Naive thymus-derived CD4-positive, alpha-beta T cell (primary cell): ENCODE measurements at places on chromosomes 12 and 14.

DNA sequence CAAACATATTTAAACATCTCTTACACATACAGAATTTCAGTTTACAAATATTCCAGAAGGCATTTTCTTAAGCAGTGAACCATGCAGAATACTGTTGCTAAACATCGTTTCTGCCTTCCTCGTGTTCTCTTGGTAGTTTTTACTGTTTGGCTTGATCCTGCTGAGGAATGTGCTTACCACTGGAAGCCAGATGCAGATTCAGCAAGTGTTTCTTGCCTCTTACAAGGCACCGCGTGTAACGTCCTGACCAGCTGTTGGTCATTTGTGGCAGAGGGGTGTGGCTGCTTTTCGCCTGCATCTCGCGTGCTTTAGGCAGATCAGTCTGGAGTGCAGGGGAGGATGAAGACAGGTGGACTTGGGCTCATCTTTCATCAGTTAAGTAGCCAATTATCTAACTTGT is 12.4 kb downstream of the EIF2B1 start:
- H3K27ac ChIP-seq: no peak overlapping the region
- no peaks in the 10 kb centered on the region for H3K4me1 ChIP-seq
- no peak overlapping the region for H3K4me3 ChIP-seq

DNA sequence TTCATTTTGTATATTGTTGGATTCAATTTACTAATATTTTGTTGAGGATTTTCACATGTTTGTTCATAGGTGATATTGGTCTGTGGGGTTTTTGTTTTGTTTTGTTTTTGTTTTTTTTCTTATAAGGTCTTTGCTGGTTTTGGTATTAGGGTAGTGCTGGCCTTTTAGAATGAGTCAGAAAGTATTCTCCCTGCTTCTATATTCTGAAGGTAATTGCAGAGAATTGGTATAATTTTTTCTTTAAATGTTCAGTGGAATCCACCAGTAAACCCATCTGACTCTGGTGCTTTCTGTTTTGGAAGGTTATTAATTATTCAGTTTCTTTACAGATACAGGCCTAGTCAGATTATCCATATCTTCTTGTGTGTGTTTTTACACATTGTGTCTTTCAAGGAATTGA is 8.9 kb downstream of the TOGARAM1 start:
- peaks cover 10% of the 10 kb centered on the region for H3K4me1 ChIP-seq
- H3K27me3 ChIP-seq: no peaks in the 10 kb centered on the region
- no peak overlapping the region for H3K27ac ChIP-seq

GRCh38 chr12:83826112-83826511 is 1086.5 kb downstream of the SLC6A15 start:
- H3K4me3 ChIP-seq: no peak overlapping the region
- no peak overlapping the region for H3K27ac ChIP-seq

DNA sequence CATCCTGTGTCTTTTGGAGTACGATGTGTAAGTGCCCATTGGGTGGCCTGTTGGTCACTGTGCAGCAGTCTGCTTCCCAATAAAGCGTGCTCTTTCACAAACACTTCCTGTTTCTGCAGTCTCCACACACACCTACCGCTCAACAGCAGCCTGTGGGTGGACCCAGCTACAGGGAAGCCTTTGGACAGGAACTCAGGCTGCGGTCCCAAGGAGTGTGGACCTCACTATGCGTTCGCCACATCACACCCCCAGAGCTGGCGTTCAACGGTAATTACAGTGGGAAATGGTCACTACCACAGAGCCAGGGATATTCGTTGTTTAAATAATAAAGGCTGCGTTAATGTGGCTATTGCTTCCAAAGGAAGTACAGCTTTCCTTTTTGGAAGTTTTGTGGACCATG is 16.2 kb downstream of the PSMC1 start:
- H3K4me3 ChIP-seq: no peak overlapping the region
- H3K4me1 ChIP-seq: no peaks in the 10 kb centered on the region
- no peak overlapping the region for H3K27ac ChIP-seq
- no peak for DNase-seq

- no peak for DNase-seq
- no peak overlapping the region for H3K4me3 ChIP-seq
- H3K27ac ChIP-seq: no peak overlapping the region
- no peaks in the 10 kb centered on the region for H3K36me3 ChIP-seq
- no peaks in the 10 kb centered on the region for H3K4me1 ChIP-seq
These were observed 126.4 kb downstream of the RIMBP2 start for GRCh38 chr12:130589540-130590317.

DNA sequence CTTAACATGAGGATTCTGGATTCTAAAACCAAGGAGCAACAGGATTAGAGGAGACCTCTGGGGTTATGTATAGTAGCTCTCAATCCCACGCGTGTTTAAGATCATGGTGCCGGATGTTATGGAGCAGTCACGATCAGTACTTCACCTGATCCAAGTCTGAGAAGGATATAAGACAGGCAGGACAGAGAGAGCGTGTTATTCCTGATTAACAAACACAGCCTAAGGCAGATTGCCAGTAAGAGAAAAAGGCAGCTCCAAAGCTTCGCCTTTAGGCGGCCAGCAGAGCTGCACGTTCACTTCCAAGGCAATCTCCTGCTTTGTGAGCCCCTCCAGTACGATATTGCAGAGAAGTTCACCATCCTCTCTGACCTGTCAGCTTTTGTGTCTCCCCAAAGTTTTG is 5.5 kb downstream of the SETD3 start:
- H3K27ac ChIP-seq: no peak overlapping the region
- DNase-seq: no peak
- H3K4me1 ChIP-seq: peaks cover 15% of the 10 kb centered on the region

DNA sequence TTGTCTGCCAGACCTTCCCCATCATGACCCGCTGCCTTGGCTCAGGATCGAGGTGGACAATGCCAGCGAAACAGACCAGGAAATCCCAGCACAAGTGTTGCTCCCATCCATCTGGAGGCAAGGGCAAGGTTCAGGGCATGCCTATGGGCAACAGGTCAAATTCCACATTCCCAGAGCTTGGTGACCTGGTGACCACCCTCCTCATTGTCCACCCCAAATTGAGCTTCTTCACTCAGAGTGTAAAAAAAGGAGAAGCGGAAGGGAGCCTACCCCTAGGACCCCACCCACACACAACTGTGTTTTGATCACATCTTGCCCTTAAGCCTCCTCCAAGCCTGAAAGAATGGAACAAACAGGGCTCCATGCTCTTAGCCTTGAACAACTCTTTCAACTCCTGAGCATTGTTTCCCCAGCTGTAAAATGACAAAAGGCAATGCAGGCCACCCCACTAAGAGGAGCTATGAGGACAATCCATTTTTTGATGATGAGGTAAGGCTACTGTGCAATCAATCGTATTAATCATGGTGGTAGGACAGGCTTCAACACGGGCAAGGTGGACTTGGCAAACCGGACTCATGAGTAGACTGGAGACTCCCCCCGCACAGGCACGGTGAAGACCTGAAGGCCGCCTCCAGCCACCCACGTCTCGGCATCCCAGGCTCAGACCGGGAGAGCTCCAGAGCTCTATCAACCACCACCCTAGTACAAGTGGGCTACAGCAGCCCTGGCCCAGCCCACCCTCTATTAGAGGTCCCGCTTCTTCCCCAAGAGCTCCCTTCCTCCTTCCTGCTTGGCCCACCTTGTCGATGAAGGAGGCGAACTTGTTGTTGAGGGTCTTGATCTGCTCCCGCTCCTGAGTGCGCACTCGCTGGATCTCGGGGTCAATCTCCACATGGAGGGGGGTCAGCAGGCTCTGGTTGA is 866 bp downstream of the KRT79 start:
- DNase-seq: no peak
- H3K36me3 ChIP-seq: no peaks in the 10 kb centered on the region
- no peak overlapping the region for H3K27ac ChIP-seq
- no peak overlapping the region for H3K4me3 ChIP-seq
- no peaks in the 10 kb centered on the region for H3K27me3 ChIP-seq
- no peaks in the 10 kb centered on the region for H3K4me1 ChIP-seq

DNA sequence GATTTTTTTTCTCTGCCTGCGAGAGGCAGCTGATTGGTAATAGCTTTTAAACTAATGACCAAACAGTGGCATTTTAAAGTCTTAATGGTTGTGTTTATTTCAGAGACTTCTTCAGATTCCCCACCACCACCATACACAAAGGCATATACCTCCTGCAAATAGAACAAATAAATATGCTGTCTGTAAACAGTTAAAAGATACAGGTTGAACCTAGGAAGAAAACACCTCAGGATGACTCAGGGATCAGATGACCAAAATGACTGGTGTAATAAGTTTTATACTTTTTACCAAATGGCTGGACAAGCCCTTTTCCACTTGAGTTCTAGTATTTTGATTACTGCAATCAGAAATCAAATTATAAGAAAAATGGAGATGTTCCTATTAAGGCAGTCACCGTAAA is 364.1 kb downstream of the PAWR start:
- H3K4me1 ChIP-seq: no peaks in the 10 kb centered on the region
- no peaks in the 10 kb centered on the region for H3K36me3 ChIP-seq
- H3K4me3 ChIP-seq: no peak overlapping the region
- no peaks in the 10 kb centered on the region for H3K27me3 ChIP-seq

DNA sequence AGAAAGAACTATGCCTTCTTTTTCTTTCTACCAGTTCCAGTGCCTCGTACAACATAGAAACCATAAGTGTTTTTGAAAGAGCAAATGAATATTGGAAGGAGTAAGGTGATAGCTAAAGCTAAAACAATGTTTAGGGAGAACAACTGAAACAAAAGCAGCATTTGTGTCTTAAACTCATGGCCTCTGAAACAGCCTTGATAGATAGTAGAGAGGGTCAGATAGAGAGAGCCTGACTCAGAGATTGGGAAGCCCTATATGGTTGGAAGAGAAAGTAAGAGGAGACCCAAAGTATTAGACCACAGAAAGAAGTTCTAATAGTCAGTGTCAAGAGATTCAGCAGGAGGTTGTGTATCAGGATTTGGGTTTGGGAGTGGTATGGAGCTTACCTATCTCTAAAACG is 79.6 kb upstream of the IFNG-AS1 start:
- no peaks in the 10 kb centered on the region for H3K36me3 ChIP-seq
- H3K4me1 ChIP-seq: no peaks in the 10 kb centered on the region
- H3K27ac ChIP-seq: no peak overlapping the region
- no peak for DNase-seq

GRCh38 chr12:62963486-62964041 is 28.6 kb upstream of the PPM1H start:
- H3K4me1 ChIP-seq: no peaks in the 10 kb centered on the region
- H3K4me3 ChIP-seq: no peak overlapping the region
- no peaks in the 10 kb centered on the region for H3K36me3 ChIP-seq
- H3K27me3 ChIP-seq: no peaks in the 10 kb centered on the region
- DNase-seq: no peak
- no peak overlapping the region for H3K27ac ChIP-seq

GRCh38 chr12:104022786-104023185 is 27.2 kb downstream of the GLT8D2 start:
- H3K4me1 ChIP-seq: no peaks in the 10 kb centered on the region
- no peak for DNase-seq
- H3K27ac ChIP-seq: no peak overlapping the region
- H3K27me3 ChIP-seq: no peaks in the 10 kb centered on the region

- DNase-seq: no peak
- H3K27me3 ChIP-seq: peaks cover 3% of the 10 kb centered on the region
- H3K4me3 ChIP-seq: peak overlapping the region; percentile 35
- no peaks in the 10 kb centered on the region for H3K36me3 ChIP-seq
These were observed 50.9 kb downstream of the SNAPC1 start for GRCh38 chr14:61813096-61813606.

DNA sequence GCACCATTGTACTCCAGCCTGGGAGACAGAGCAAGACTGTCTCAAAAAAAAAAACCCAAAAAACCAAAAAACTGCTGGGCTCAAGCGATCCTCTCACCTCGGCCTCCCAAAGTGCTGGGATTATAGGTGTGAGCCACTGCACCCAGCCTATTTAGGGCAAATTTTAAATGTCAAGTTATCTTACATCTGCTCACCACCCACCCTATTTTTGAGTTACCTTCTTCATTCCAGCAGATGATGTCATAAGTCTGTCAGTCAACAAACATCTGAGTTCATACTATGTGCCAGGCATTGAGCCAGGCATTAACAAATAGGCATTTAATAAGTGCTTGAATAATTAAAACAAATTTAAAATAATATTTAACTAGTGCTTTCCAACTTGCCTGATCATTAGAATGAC is 21.5 kb downstream of the BATF start:
- peak overlapping the region; percentile 90 for H3K27ac ChIP-seq
- DNase-seq: no peak
- no peak overlapping the region for H3K4me3 ChIP-seq
- H3K36me3 ChIP-seq: no peaks in the 10 kb centered on the region

GRCh38 chr14:52741865-52742264 is 11.9 kb downstream of the STYX start:
- peak overlapping the region; percentile 68 for H3K27ac ChIP-seq
- peak overlapping the region; percentile 54 for H3K4me3 ChIP-seq
- peaks cover 64% of the 10 kb centered on the region for H3K4me1 ChIP-seq

DNA sequence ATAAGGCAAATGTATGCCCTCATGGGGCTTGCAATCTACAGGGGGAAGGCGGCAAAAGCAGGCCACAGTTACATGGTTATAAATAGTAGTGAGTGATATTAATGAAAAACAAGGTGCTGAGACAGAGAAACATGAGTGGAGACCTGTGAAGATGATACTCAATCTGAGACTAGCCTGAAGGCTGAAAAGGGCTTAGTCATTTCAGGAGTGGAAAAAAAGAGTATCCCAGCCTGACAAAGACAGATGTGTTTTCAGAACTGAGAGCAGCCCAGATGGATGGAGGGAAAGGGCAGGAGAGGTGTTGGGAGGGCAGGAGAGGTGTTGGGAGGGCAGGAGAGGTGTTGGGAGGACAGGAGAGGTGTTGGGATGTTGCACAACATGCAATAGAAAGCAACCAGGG is 181.9 kb downstream of the C12orf42 start:
- H3K27ac ChIP-seq: no peak overlapping the region
- no peak for DNase-seq
- no peaks in the 10 kb centered on the region for H3K4me1 ChIP-seq
- H3K4me3 ChIP-seq: no peak overlapping the region

DNA sequence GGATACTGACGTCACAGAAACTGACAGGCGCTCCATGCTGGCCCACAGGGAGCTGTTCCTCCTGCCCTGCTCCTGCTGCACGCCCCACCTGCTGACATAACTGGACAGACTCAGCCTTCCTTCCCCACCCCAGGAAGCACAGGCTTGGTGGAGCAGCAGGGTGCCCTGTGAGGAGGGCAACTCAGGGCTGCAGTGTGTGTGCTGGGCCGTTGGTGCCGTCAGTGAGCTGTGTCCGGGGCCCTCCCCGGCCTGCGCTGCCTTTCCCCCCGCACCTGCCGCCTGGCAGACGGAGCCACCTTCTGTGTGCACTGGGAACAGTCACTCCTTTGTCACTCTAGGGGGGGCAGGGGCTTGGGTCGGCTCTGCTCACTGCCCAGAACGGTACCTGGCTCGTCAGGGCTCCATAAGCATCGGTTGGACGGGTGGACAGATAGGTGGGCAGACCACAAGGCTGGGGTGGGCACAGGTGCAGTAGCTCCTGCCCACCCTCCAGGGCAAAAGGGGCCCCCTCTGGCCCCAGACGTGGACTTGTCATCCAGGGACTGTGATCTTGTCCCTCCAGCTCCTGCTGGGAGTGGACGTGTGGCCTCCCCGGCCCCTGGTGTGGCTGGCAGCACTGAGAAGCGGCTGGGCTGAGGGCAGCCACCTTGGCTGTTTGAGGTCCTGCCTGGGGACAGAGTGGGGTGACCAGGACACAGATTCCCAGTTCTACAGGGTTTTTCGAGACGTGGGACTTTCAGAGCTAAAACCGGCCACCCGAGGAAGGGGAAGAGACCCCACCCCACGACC is 32.8 kb downstream of the FBRSL1 start:
- no peaks in the 10 kb centered on the region for H3K27me3 ChIP-seq
- H3K4me1 ChIP-seq: peaks cover 7% of the 10 kb centered on the region
- no peak overlapping the region for H3K4me3 ChIP-seq
- no peak overlapping the region for H3K27ac ChIP-seq
- H3K36me3 ChIP-seq: no peaks in the 10 kb centered on the region

- H3K4me3 ChIP-seq: no peak overlapping the region
- no peaks in the 10 kb centered on the region for H3K36me3 ChIP-seq
These were observed 77.9 kb downstream of the SPTB start for GRCh38 chr14:64801800-64802199.
